ENCODE measurements at places on chromosomes 2 and 18.

DNA sequence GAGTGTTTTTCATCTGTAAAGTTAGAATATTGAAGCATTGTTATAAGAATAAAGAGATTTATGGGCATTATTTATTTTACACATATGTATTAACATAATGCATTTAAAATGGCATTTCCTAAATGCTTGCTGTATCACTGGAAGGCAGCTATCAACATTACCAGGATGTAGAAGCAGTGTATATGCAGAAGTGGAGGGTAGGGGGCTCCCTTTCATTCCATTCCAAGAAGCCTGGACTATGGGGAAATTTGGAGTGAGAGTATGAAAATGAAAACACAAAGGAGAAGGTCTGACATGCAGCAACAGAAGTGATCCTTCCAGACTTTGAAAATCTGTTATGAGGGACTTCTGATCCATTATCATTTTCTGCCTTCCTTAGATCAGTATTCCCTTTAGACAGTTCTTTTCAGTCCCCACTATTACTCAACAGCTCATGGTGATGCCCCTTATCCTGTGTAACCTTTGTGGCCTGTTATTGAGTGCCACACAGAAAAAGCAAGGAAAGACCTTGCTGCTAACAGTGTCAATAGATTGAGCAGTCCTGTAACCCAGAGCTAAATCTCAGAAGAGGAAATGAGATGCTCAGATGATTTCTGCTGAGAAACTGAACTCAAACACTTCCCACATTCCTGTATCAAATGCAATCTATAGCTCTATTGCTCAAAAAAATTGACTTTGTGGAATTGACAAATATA lies 216.6 kb downstream of the HNMT start:
- DNase-seq, result no peak

GRCh38 chr18:47113796-47114540 lies 36.3 kb downstream of the HDHD2 start:
- no peak for DNase-seq

- no peak for DNase-seq
Observed at GRCh38 chr2:164911832-164912231, 43.5 kb downstream of the SLC38A11 start.

GRCh38 chr18:51330148-51330547 lies 132.7 kb upstream of the MEX3C start:
- no peak for DNase-seq

DNA sequence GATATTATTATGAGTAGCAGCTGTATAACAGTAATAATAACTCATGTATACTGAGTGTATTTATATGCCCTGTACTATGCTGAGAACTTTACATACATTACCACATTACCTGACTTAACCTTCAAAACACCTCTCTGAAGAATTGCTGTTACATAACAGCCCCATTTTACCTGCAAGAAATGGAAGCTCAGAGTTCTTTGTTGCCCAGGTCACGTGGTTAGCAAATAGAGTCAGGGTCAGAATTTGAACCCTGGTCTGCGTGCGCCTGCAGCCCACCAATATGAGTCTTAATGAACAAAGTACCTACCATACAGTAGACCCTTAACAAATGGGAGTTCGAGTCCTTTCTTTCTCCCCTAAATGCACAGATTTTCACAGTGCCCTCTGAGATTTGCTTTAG lies 101.9 kb downstream of the MCFD2 start:
- no peak for DNase-seq

- DNase-seq, result no peak
Observed at GRCh38 chr18:74990563-74991081, 218.3 kb downstream of the PTGR3 start.

GRCh38 chr2:161488131-161488699 lies 72.1 kb downstream of the TBR1 start:
- DNase-seq, result no peak

DNA sequence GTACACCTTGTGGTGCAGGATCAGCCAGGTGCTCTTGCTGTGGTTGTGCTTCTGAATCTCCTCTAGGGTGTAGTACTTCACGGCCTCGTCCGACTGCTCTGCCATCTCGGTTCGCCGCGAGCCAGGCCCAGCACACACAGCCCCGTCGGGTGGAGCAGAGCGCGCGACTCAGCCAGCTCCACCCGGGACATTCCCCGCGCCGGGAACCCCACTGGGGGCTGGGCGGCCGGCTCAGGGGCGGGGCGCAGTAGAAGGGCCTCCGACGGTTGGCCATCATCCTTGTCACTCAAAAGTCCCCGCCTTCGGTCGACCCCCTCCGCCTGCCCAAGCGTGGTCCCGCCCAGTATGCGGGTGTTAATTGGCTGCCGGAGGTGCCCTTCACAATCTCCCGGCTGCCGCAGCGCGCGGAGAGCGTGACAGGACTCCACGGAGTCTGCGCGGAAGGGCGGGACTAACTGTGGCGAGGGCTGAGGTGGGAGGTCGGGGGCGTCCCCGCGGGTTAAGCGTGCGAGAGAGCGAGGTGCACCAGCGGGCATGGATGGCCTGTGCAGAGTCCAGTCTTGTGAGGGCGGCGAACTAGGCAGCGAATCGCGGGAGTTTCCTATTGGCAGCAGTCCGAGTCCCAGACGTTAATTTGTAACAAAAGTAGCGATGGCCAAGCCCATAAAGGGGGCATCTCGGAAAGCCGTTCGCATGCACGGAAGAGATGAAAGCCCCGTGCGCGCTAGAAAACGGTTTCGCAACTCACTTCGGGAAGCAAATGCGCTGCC lies at the start of gene CYB5A:
TSS of gene CYB5A (minus strand) at position 193 of the 770 bp plus-strand sequence. CDS start at position 105, 88 bp downstream.
- DNase-seq, result peak; percentile 95

DNA sequence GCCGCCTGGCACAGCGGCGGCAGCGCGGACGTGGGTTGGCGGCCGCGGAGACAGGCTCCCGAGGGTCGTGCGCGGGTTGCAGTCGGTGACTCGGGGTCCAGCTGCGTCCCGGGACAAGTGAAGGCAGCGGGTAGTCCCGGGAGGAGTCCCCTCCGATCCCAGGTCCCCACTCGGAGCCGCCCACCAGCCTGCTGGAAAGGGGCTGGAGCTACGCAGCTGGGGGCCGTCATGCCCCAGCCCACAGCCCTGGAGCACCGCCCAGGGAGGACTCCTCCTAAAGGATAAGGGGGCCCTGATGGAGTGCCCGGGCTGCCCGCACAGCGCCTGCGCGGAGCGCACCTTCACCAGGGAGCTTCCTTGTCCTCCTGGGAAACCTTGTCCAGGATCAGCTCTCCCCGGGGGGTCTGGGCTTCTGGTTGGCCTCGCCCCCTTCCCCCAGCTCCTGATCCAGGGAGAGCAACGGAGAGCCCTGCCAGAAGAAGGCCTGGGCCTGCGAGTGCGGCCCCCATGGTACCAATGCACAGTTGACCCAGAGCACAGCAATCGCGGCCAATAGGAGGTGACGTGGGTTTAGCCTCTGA lies 25.9 kb upstream of the ALPP start:
- no peak for DNase-seq

DNA sequence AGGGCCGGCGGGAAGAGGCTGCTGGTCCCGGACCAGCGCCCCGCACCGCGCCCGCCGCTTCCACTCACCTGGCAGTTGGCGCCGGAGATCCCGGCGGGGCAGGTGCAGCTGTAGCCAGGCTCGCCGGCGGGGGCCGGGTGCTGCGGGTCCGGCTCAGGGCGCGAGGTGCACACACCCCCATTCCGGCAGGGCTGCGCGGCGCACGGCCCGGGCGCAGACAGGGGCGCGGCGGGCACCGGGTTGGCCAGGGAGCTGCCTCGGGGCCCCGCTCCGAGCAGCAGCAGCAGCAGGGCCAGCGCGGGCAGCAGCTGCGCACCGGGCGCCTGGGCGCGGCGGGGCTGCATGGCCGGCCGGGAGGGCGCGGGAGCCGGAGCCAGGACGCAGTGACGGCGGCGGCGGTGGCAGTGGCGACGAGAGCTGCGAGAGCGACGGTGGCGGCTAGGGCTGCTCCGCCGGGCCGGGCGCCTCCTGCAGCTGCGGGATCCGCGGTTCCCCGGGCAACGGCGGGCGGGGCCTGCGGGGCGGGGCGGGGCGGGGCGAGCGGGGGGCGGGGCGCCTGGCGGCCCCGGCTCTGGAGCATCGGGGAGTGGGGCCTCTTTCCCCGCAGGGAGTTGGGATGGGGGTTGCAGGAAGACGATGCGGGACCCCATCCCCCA lies at the start of gene DNER:
TSS of gene DNER (minus strand) at position 476 of the 656 bp plus-strand sequence. CDS start at position 344, 132 bp downstream.
- no peak for DNase-seq

DNA sequence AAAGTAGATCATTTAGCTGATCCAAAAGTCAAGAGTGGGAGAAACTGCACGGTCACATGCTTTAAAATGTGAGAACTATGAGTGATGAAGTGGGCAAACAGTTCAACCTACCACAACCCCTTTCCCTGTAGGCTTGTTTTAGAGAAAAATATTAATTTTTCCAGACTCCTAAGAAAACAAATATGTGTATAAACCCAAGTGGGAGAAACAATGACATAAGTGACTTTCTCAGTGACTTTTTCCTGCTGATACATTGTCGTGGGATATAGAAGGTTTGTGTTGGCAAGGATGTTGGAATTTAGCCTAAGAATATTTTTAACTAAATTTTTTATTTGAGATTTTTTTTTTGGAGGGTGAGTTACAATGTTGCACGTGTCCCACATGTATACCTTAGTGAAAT lies 321.7 kb downstream of the FIGN start:
- no peak for DNase-seq

- no peak for DNase-seq
Observed at GRCh38 chr2:148103946-148104345, 83.1 kb downstream of the MBD5 start.

GRCh38 chr2:15142069-15142689 lies 419.0 kb downstream of the NBAS start:
- DNase-seq, result no peak

- DNase-seq, result no peak
Observed at GRCh38 chr2:156483741-156484173, 47.6 kb downstream of the GPD2 start.

GRCh38 chr18:43777636-43778304 lies 500.5 kb upstream of the SYT4 start:
- no peak for DNase-seq

DNA sequence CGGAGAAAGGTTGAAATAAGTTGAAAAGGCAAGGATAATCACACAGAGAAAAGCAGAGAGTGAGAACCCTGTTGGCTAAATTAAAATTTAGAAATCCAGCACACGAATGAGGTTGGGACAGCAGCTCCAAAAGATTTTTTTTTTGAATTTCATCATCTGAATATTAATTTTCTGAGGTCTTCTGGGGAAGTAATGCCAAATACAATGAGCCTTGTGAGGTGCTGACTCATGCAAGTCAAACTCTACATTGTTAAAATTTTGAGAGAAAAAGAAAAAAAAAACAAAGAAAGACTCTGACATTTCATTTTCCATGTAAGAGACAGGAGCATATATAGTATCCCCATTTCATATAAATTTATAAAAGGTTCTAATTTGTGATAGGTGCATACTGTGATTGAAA lies 614.2 kb upstream of the CDH2 start:
- DNase-seq, result no peak

DNA sequence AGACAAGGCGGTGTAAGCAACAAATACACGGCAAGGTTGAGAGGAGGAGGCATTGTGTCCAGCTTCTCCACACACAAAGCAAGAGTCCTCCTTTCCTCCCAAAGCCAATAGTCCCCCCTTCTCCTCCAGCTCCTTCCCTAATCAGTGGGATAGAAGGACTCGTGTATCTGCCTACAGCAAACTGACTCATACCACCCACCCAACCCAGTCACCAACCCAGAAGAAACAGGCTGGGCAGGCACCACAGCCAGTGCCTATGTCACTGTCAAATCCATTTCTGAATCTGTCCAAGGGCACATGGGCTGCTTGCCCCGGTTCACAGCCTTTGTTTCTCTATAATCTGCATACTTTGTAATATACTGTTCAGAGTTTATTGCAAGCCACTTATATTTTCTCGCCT lies 19.2 kb upstream of the NMS start:
- DNase-seq, result no peak

DNA sequence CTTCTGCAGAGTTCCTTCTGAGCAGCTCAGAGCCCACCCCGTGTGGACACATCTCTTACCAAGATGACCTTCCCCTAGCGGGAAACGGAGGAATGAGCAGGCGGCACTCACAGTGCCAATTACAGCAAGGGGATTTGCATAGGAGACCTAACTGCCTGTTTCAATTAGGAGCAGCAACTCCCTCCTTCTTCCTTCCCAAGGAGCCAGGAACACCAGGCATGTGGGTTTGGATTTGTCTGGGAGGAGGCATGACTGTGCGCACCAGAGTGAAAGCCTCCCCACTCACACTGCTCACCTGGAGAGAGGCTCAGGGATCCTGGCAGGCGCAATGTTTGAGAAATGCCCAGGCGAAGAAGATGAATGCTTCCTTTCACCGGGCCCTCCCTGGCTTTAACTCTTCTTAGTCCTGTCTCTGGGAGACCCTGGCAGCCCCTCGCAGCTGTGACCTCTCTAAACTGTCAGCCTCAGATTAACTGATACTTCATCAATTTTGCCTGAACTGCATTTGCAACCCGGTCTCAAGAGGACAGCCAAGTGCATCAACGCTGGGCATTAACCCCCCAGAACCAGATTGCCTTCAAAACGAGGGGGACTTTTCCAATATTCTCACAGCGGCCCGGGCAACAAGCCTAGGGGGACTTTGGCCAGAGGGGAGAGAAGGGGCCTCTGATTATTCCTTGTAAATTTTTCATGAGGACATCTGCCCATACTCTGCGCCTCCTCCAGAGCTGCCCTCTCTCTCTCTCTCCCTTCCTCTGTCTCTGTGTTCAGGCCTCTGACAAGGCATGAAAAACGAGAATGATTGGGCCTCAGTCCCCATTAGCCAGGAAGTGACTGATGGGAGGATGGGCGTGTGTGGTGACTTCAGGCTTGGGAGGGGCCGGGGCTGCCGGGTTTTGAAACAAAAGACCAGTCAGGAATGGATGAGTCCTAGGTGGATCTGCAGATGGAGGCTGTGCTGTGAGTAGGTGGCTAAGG lies 93.8 kb downstream of the CMPK2 start:
- no peak for DNase-seq

- no peak for DNase-seq
Observed at GRCh38 chr2:234139755-234140154, 89.3 kb downstream of the SPP2 start.

DNA sequence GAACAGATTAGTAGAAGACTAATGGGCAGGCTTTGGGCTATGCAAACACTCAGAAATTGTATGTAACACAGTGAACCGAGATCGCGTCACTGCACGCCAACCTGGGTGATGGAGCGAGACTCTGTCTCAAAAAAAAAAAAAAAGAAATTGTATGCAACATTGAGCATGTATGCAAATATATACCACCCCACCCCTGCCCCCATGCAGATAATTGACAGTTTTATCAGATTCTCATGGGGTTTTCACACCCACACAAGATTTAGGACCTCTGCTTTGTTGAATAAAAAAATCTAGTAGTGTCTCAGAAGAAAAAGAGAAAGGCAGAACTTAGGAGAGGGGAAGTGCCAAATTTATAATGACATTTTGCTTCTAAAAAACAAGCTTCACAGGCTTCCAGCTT lies 131.6 kb upstream of the FN1 start:
- no peak for DNase-seq

GRCh38 chr2:20812779-20813178 lies 10.1 kb downstream of the LDAH start:
- no peak for DNase-seq

Data from urinary bladder (tissue), 4 donors.